ENCODE measurements at places on chromosomes 11 and 22.

DNA sequence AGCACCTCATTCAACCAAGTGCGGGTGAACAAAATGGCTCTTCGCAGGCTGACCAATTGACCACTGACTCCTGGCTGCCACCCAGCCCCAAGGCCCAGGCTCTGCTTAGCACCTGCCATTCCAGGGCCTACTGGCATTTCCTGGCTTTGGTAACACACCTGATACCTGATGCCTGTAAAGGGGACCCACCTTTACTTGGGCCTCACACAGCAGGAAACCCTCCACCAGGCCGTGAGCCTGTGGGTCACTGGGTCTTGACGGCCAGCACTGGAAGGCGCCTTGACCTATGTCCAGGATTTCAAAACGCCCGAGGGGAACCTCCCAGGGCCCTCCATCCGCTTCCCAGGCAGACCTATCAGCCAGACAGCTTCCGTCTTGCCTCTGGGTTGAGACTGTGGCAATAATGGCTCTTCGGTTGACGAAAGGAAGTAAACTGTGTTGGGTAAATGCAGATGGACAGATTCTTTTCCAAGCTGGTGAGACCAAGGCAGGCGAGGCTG is 16.8 kb upstream of the TMEM184B start:
- no peak for DNase-seq

DNA sequence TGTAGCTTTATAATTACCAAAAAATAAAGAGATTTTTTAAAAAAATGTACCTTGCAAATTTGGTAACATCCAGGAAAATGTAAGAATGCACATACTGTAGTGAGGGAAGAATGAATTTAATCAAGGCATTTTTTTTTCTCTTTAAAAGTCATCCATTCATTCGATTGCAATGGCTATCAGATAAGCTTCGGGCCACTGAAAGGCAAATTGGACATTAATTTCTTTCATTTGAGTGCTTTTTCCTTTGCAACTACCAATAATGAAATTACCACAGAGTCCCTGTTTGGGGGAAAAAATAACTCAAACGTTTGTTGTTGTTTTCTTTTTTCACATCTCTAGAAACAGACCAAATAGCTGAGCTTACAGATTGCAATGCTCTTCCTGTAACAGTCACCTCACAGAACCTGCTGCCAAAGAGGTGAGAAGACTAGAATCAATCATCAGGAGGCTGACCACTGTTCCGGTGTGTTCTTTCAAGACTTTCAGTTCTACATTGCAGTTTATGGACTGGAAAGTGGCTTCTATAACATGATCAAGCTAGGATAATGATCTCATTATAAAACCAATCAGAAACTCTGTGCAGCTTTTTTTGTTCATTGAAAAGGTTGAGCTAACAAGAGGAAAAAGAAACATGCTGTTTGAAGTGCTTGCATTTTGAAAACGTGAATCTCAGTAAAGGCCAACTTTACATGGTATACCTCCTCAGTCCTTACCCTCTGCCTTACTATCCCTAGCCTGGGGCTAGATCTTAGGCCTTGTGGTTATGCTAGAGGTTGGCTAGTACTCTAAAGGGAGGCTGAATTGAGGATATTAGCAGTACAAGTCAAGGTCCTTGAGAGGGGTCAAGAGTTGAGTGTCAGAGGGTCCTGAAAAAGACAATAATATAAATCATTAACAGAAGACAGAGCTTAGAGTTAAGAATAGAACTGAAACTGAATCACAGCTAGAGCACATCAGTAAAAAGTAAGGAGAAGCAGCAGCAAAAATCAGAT is 1276.1 kb downstream of the LRRC4C start:
- no peak for DNase-seq

- DNase-seq, result no peak
These were observed 9.6 kb upstream of the WNT11 start for GRCh38 chr11:76215941-76216340.

DNA sequence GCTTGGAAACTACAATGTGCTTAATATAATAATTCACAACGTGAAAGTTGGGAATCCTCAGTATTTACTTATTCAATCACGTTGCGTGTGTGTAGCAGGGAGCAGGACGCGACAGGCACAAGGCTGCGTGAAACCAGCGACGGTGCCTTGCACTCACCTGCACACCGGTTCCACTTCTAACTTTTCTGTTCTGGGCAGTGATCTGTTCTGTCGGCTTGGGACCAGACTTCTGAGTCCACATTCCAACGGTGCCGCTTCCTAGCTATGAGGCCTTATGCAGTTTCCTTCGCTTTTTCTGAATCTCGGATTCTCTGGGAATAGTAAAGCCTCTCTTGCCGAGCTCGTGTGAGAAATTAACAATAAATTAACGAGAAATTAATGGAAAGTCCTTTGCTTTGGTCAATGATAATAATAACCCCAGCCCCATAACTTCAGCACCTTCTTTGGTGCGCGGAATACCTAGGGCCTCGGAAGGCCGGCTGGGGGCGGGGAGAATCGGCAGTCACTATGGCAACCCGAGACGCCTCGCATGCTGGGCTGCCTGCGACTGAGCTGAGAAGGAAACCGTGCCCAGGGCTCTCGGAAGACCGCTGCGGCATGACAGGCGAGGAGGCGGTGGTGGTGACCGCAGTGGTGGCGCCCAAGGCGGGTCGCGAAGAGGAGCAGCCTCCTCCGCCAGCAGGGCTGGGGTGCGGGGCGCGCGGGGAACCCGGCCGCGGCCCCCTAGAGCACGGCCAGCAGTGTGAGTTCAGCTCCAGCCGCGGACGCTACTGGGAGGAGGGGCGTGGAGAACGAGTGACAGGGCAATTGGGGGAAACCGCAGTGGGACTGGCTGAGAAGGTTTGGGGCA is at the start of gene C11orf97:
TSS of gene C11orf97 (plus strand) at position 530 of the 850 bp plus-strand sequence. CDS start at position 598, 68 bp downstream.
- peak; percentile 53 for DNase-seq

DNA sequence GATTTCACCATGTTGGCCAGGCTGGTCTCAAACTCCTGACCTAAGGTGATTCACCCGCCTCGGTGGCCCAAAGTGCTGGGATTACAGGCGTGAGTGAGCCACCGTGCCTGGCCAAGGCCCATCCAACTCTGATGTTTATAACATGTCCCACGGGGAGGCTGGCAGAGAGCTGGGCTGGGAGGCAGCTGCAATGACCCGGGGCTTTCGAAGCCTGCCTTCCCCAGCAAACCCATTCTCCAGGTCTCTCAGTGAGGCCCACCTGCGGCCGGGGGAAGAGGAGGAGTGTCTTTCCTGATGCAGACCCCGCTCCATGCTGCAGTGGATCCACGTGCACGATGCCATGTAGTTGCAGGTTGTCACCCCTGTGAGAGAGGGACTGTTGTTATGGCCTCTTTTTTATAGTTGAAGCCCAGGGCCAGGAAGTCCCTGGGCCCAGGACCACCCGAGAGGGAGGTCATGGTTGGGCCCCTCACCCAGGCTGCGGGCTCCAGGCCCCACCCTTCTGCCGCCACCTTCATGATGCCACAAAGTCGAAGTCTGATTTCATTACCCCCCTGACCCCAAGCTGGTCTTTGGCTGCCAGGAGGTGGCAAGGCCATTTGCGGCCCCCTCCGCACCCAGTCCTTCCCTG is 38.3 kb downstream of the KCNJ4 start:
- DNase-seq, result no peak

DNA sequence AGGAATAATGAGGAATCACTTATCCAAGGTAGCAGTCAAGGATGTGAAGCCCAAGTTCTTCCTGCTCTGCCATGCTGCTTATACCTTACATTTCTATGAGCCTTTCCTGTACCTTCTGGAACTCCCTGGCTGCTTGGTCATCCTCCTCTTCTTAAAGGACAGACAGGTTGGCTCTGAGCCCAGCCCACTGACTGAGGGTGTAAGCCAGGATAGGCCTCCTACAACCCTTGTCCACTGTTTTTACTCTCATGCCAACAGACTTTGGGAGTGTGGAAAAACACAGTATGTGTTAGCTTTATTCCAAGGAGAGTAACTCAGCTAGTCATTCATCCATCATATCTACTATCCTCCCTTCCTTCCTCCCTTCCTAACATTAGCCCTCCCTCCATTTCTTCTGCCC is 47.5 kb downstream of the IRAG1 start:
- DNase-seq, result no peak

GRCh38 chr22:48713272-48714205 is 1114.1 kb downstream of the BRD1 start:
- DNase-seq, result no peak

DNA sequence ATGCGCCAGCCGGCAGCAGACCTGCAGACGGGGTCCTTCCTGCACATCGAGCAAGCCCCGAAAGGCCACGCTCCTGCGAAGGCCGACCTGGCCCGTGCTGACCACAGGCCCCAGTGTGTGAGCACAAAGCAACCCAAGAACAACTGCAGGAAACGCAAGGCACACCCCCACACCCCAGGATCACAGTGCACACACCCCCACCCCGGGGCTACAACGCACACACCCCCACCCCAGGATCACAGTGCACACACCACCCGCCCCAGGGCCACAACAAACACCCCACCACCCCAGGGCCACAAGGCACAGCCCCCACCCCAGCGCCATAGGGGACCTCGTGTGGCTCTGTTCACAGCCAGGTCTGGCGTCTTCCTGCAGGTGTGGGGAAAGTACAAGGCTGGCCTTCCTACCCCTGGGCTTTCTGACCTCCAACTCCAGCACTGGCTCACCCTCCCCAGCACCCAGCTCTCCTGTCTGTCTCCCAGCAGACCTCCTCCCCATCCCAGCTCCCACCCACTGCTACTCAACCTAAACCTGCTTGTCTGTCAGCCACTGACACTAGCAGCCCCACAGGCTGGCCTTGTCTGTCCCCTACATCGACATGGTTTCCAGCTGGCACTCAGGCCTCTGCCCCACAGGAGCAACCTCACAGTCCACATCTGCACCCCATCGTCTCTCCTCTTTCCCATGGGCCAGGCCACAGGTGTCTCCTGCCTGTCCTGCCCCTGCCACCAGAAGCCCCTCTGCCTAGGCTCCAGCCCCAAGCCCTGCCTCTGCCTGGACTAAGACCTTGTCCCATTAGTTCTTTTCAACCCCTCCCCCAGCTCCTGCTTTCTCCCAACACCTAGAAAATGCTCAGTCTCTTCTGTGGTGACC is 20.5 kb upstream of the EFCAB6 start:
- no peak for DNase-seq

- DNase-seq, result no peak
These were observed 83.1 kb upstream of the USP47 start for GRCh38 chr11:11758603-11759196.

DNA sequence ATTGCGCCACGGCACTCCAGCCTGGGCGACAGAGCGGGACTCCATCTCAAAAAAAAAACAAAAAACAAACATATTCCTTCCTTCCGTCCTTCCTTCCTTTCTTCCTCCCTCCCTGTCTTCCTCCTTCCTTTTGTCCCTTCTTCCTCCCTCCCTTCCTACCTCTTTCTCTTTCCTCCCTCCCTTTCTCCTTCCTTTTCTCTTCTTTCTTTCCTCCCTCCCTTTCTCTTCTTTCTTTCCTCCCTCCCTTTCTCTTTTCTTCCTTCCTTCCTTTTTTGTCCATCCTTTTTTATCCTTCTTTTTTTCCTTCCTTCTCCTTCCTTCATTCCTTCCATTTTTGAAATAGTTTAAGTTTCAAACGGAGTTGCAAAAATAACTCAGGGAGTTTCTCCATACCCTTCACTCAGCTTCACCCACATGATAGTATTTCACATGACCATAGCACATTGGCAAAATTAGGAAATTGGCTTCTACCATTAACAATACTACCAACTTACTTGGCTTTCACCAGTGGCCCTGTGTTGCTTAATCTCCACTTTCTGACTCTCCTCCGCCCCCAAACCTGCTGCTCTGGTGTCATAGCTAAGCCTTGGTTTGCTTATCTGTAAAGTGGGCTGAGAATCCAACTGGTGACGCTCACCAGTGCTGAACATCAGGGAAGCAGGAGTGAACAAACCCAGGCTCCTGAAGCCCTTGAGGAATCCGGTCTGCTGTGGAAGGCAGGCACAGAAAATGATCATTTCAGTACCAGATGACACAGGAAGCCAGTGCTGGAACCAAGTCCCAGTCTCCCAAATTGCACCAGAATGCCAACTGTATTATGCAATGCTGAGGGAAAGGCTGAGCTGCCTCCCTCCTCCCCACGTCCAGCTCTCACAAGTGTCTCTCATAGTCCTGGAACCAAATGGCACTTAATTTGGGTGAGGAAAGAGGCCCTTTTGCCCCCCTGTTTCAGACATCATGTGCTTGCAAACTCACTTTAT is 17.2 kb upstream of the CRYBB3 start:
- no peak for DNase-seq

DNA sequence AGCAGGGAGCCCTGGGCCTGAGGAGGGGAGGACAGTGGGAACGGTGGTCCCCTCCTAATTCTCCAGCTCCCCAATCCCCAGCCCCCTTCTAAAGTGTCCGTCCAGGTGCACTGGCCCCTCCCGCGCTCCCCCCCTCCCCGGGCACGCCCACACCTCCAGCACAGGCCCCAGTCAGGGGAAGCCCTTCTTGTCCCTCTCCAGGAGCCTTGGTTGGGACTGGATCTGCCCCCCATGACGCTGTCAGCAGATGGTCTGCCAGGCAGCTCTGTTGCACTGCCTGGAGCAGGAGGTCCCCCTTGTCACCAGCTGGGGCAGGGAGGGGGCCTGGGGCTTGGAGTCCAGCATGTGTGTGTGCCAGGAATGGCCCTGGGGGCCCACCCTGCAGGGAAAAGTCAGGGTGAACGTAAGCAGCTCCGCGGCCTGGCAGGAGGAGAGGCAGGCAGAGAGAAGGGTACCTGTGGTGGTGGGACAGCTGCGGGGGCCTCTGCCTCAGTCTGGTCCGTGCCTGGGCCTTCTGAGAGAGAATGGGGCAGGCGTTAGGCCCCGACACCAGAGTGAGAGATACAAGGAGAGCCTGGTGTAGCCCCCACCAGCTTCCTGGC is 1.6 kb downstream of the IRF7 start:
- no peak for DNase-seq

DNA sequence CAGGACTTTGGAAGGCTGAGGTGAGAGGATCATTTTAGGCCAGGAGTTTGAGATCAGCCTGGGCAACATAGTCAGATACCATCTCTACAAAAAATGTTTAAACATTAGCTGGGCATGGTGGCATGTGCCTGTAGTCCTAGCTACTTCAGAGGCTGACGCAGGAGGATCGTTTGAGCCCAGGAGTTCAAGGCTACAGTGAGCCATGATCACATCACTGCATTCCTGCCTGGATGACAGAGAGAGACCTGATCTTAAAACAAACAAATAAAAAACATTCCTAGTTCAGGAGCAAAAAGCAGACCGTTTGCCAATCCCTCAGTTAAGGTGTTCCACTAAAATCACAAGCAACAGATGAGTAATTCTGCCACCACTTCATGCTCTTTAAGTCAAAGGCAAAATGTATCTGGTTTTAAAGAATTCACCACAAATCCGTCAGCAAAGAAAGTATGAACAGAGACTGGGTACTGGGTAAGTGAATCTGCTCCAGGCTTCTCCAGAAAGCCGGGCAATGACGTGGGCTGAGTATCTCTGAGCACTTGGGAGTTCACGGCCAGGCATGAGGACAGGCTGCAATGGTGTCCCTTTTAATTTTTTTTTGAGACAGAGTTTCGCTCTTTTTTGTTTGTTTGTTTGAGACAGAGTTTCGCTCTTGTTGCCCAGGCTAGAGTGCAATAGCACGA is 19.5 kb downstream of the CLTCL1 start:
- no peak for DNase-seq
